Frontal cortex (tissue), 4 donors: ENCODE measurements at places on chromosomes 12 and 14.

GRCh38 chr14:36208690-36209278 is 32.3 kb upstream of the PTCSC3 start:
- DNase-seq: no peak

- no peak for DNase-seq
These were observed 423.2 kb downstream of the ATP23 start for GRCh38 chr12:58364389-58365086.

DNA sequence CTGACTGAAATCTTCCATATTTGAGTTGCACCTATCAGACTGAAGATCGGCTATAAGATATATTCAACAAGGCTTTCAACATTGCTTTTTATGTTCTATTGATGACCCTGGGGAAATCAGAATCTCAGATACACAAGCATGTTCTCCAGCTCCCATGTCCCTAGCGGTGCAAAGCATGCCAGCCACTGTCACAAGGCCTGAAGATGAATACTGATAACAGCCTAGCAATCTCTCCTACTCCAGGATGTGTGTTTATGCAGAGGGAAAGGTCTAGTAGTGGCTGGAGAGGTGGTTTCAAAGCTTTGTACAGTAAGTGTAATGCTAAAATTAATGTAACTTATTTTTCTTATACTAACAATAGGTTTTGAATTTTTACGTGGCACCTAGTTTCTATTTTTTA is 64.6 kb downstream of the SOX5 start:
- DNase-seq: no peak

GRCh38 chr14:53367644-53368026 is 214.5 kb upstream of the DDHD1 start:
- no peak for DNase-seq

DNA sequence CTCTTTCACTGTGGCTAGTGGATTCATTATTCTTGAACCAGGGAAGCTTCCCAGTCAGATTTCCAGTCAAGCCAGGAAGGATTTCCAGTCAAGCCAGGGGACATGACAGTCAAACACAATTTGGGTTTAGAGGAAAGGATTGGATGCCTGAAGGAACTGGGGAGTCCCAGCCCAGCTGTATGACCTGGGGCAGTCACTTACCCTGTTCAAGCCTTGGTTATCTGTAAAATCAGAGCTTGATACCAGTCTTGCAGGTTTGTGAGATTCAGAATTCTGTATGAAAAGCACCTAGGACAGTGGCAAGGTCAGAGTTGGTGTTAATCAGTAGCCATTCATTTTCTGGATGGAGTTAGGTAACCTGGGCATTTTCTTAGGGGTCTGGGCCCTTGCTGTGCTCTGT is 152.7 kb downstream of the CHST11 start:
- DNase-seq: no peak

DNA sequence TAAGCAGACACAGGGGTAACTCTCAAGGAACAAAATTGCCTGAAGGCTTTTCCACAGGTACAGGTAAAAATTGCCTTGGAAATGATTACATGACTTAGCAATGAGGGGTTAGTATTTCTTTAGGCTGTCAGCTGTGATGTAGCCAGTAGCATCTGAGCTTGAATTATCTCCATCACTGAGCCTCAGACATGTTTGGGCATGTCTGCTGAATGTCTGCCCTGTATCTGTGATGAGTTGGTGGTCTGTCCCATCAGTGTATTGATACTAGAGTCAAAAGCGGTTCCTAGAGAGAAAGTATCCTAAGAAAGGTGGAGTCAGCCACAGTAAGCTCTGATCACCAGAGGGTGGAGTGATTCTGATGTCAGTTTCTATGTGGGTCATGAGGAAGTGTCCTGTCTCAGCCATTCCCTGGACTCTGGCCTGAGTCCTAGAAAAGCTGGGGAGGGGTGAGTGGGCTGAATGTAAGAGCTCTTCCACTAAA is 16.3 kb downstream of the AKAP6 start:
- no peak for DNase-seq
